ENCODE measurements at places on chromosomes 1 and 21.

DNA sequence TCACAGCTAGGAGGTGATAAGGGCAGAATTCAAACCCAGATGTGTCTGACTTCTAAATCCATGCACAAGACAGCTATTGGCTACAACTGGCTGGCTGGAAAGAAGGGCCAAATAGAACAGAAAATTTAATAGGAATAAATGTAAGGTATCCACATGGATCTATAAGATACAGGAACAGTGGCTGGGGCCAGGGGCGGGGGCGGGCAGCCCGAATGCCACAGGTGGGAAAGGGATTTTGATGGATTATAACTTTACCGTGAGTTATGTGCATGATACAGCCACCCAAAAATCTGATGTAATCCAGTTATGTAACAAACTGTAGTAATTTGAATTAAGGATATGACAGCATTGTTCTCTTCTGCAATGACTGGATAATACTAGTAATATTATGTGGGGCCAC, 87.0 kb upstream of the COA6 start:
- DNase-seq = no peak

GRCh38 chr1:218345673-218346390, 696 bp downstream of the TGFB2 start:
- DNase-seq = peak; percentile 74

- peak; percentile 93 for DNase-seq
Measured at GRCh38 chr1:119635811-119636390, 12.2 kb downstream of the ZNF697 start.

GRCh38 chr1:33314416-33314815, 6.5 kb downstream of the A3GALT2 start:
- DNase-seq = no peak

DNA sequence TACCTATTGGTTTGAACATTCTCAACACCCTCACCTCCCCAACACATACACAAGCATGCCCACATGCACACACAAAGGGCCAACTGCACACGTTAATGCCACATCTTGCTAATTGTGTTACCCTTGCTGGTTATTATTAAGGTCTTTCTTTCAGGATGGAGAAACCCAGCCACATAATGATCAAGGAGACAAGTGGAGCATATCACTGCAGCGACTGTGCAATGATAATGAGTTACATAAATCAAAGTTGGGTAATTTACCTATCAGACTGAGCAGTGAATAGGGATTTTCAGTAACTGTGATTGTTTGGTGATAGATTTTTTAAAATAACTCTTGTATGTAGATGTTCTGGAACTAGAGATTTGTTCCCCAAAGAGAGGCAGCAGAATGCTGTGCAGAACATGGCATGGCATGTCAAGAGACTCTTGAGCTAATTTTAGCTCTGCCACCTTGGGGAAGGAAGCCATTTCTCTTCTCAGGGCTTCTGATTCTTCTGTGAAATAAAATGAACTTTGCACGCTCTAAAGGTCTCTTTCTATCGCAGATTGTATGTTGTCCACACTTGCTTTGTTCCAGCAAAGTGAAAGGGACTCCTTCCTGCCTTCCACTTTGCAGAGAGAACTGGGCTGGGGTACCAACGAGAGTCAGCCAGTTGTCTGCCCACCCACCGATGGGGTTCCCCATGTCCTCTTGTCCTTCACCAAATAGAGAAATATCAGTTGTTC, 126.0 kb upstream of the CAMK1G start:
- no peak for DNase-seq

DNA sequence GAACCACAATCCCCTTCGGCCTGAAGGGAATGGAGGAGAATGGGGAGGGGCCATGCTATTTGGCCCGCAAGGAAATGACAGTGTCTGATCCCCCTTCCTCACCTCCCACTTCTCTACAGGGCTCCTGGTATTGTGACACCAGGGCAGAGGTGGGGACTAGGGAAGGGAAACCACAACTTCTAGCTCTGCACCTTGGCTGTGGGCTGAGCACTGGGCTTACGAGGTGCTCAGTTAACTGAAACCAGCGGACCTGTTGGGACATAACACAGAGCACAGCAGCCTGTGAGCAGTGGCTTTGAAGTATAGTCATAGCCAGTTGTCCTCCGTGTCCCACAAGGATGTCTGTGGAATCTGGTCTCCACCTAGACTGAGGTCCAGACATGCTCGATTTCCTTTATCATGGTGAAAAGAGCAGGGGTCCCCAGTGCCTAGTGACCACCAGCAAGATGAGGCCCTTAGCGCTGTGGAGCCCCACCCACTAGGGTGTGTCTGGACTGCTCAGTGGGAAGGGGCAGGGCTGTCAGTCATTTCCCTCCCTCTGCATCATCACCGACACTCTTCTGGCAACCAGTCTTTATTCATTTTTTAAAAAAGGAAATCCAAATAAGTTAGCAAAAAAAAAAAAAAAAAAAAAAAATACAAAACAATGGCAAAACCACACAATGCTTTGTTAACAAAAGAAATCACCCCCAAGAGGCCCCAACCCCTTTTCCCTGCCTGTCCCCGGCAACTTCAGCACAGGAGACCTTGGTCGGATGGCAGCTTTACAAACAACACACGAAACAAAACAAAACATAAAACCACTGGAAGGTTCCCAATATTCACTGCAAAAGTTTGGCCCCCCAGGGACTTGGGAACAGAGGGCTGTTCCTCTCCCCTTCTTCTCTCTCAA, 3.0 kb downstream of the MYOG start:
- no peak for DNase-seq

Data from dermis blood vessel endothelial cell (primary cell).